Stimulated activated CD4-positive, alpha-beta T cell treated with anti-CD3 and anti-CD28 coated beads, TNF-alpha, amount 100 ng/mL, for 24 hours (primary cell): ENCODE measurements at places on chromosomes 16 and 17.
A peak's percentile ranks its signal among the peaks of the same experiment; 100 is the strongest.

DNA sequence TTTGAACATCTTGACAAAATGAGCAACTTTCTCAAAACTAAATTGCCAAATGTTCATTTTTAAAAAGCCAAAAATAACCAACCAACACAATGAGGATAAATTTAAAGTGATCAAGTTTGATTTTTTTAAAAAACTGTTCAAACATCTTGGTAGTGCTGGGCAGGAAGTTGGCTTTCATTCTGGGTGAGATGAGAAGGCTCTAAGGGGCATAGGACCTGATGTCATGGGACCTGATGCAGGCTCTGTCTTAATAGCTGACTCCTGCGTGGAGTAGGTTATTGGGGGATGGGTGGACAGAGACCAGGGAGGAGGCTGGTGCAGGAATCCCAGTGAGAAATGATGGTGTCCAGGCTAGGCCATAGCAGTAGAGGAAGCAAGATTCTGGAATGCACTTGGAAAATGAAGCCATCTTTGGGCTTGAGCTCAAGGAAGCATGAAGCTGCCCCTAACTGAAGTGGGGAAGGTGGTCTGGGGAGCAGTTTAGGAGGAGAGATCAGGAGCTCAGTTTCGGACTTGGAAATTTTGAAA, 20.4 kb downstream of the NLRC5 start:
- DNase-seq, result no peak

DNA sequence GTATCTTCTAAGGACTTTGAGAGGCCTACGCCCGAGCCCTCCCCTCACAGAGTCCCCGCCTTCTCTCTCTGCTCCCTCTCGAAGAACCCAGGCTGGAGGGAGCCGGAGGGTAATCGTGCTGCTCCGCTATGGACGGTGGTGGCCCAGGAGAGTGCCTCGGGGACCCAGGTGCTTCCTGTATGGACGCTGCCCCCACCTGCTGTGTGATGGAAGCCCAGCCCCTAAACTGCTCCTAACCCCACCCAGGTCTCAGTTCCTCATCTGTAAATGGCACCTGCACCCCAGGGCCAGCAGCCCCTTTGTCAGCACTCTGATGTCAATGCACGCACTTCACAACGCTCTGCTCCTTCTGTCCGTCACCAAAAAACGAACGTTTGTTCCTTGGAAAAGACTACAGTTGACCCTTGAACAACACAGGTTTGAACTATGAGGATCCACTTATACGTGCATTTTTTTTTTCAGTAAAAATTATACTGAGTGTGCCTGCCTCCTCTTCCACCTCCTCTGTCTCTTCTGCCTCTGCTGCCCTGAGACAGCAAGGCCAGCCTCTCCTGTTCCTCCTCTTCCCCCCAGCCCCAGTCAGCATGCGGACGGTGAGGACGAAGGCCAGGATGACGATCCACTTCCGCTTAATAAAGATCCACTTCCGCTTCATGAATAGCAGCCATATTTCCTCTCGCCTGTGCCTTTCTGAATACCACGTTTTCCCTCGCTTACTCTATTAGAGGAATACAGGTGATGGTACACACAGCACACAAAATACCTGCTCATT, 118.3 kb downstream of the BANP start:
- DNase-seq, result no peak

DNA sequence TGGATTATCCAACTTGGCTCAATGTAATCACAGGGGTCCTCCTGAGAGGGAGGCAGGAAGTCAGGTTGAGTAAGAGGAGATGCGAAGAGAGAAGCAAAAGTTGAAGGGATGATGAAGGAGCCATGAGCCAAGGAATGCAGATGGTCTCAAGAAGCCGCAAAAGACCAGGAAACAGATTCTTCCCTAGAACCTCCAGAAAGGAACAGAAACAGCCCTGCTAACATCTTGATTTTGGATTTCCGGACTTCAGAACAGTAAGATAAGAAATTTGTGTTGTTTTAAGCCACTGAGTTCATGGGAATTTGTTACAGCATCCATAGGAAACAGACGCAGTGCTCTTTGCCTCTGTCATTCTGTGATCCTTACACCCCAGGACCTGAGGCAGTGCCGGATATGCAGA, 26.8 kb downstream of the CMTR2 start:
- DNase-seq, result no peak

GRCh38 chr16:1053121-1053521, 19.4 kb upstream of the SSTR5 start:
- no peak for DNase-seq

DNA sequence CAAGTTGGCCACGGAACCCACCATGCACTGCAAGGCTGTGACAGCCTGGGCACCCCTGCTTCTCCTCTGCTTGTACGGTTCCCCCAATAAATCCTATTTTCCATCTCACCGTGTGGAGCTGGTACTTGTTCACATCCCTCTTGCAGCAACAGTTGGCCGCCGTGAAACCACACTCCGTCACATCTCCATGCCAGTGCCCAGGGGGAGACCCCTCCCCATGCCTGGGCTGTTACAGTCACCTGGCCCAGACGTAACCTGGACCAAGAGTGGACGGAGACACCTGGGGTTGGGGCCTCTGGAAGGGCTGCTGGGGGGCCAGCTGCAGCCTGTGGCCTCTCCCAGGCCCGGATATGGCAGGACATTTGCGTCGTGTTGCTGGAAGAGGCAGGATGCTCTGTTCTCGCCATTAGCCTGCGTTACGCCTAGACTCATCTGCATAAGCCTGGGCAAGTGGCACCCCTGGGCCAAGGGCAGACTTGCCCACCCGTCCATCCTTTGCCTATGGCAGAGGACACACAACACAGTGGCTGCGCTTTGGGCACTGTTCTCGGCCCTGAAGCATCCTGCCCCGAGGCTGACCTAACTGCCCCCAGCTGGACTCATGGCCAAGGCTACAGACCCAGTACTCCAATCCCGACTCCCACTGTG, 14.2 kb upstream of the KREMEN2 start:
- DNase-seq, result no peak

DNA sequence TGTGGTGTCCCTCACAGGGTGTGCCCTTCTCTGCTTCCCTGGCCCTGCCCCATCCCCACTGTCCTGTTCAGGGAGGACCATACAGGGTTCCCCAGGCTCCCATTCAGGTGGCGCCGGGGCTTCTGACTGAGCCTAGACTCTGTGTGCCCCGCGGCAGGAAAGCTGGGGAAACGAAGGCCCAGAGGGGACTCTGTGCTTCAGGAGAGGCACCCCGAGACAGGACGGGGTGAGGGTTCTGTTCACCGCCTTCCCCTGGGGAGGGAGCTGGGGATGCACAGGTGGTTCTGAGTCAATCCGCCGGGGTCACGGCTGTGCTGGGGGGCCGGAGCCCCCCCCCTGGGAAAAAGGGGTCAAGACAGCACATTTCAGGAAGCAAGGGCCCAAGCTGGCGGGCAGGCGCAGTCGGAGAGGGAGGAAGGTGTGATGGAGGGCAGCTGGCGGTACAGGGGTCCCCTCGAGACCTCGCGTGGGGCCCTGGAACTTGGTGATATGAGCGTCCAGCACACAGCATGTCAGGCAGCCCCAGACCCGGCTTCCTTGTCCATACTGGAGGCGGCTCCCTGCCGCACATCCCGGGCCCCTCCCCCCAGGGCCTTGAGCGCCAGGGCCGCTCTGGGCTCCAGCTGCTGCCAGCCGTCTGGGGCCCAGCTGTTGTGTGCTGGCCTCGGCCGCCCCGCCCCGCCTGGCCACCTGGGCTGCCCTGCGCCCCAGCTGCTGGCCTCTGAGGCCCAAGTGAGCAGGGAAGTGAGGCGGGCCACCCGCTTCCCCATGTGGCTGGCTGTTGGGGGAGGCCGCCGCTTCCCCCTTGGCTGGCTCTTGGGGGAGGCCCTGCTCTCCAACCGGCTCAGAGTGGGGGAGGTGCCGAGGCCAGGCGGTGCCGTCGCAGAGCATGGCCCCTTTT, 5.6 kb upstream of the NOTUM start:
- no peak for DNase-seq

- DNase-seq, result no peak
These were observed 5.1 kb upstream of the EVPL start for GRCh38 chr17:76032073-76032779.

- no peak for DNase-seq
These were observed 8.0 kb upstream of the KRTAP4-12 start for GRCh38 chr17:41131979-41132378.

DNA sequence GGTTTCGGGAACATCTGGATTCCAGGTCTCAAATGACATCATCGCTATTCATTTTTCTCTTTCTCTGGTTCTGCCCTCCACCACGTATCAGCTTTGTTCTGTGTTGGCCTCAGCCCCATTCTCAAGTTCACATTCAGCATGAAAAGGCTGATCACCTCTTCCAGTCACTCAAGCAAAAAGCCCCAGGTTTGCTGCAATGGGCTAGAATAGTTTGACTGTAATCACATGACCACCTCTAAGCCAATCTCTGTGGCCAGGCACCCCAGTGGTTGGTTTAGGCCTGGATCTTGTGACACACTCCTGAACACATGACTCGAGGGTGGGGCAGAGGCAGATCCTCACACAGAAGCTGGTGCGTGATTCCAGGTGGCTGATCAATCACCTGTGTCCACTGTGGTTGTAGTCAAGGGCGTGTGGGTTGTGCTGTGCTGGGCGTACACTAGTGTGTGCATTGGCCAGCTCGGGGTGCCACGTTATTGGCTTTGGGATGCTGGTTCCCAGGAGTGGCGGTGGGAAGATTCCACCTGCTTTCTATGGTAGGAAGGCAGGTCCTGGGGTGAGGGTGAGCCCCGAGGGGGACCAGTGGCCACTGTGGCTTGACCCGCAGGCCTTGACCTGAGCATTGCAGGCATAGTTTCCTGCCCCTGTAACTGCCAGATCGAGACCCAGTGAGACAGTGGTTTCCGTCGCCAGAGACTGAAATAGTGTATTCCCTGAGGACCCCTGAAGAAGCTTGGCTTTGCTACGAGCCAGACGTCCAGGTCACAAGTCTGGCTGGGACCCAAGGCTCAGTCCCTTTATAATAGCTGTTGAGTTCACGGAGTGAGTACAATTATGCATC, 12.0 kb downstream of the EEF2K start:
- no peak for DNase-seq

DNA sequence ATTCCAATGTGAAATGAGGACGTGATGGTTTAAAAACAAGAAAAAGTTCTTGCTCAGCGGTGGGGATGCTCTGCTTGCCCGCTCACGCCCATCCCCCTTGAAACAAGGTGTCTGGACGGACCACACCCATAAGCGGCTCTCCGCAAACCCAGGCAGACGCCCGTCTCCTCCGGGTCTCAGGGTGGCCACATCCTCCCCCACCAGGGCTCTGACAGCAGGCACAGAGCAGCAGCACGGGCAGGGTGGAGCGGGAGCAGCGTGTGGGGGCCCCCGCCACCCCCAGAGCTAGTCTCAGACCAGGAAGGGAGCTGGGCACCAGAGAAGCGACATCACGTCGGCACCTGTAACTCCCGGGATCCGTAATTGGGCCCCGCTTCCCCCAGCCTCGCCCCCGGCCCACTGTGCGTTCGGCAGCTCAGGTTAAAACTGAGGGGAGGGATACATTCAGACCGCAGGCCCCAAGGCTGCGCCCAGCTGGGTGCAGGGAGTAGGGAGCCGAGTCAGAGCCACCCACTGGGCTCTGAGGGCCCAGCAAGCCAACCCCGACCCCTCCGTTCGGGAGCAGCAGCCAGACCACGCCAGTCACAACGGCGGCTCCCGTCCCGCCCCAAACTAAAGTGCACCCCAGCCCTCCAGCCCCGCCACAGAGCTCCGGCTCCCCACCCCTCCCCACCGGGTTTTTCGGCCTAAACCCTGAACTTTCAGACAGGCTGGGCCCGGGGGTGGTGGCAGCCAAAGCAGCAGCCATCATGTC, 22.0 kb downstream of the CLUH start:
- DNase-seq, result no peak

GRCh38 chr17:63405741-63406261, 40.3 kb downstream of the CYB561 start:
- no peak for DNase-seq

- DNase-seq, result no peak
These were observed 62.0 kb upstream of the NUDT7 start for GRCh38 chr16:77660311-77660710.

- DNase-seq, result no peak
These were observed 356 bp downstream of the TUBD1 start for GRCh38 chr17:59892251-59892923.

GRCh38 chr17:30975042-30975820, 4.4 kb downstream of the RNF135 start:
- no peak for DNase-seq

GRCh38 chr16:1920727-1921171, 2.5 kb upstream of the HS3ST6 start:
- no peak for DNase-seq

GRCh38 chr16:51152691-51153576, 1.9 kb upstream of the SALL1 start:
- no peak for DNase-seq

- peak; percentile 81 for DNase-seq
These were observed at the start of gene PCYT2 for GRCh38 chr17:81911277-81911961. PCYT2 (minus strand) TSS chr17:81911399; CDS start chr17:81911355, 44 bp downstream.

- DNase-seq, result no peak
These were observed 58.4 kb downstream of the SMPD3 start for GRCh38 chr16:68389750-68390371.

GRCh38 chr17:54781389-54781788, 119.3 kb upstream of the TOM1L1 start:
- DNase-seq, result no peak

DNA sequence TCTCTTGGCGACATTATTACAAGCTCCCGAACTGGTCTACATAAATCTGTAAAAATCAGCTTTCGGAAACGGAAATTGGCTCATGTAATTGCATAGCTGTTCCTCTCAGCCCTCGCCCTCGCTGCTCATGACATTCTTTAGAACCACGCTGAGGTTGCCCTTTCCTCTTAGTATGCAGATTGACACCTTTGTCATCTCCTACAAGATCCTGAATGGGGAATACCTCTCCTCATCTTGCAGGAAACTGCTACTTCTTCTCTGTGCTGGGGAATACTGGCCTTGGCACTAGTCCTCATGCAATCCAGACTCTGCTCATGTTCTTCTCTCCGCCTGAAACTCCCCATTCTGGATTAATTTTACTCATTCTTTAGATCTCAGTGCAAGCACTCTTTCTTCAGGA, 22.2 kb upstream of the CDH8 start:
- no peak for DNase-seq

GRCh38 chr16:81632392-81633146, 146.5 kb upstream of the PLCG2 start:
- peak; percentile 79 for DNase-seq

DNA sequence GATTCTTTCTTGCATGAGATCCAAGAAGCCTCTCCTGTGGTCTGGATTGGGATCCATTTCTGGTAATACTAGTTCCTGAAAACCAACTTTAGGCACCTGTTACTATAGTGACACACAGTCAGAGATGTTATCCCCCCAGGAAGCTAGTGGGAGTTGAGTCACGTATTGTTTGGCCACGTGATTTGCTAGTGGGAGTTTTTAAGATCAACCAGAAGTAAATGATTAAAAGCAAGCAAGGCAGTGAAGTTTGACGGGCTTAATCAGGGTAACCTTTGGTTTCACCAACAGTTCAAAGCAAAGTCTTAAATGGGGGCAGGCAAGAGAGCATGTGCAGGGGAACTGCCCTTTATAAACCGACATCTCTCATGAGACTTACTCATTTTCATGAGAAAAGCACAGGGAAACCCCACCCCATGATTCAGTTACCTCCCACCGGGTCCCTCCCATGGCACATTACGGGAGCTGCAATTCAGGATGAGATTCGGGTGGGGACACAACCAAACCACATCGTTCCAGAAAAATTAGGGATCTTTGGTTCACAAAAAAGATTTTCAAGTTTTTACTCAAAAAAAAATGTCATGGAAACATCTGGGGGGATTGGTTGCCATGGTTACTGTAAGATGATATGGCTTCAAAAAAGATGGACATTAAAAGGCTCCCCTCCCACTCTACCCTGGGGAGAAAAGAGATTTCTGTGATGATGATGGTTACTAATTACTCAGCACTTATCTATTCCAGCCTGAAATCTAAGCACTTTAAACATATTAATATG, 483.1 kb upstream of the ERCC4 start:
- no peak for DNase-seq
